ENCODE measurements at places on chromosomes 12 and 14.
A peak's percentile ranks its signal among the peaks of the same experiment; 100 is the strongest.

DNA sequence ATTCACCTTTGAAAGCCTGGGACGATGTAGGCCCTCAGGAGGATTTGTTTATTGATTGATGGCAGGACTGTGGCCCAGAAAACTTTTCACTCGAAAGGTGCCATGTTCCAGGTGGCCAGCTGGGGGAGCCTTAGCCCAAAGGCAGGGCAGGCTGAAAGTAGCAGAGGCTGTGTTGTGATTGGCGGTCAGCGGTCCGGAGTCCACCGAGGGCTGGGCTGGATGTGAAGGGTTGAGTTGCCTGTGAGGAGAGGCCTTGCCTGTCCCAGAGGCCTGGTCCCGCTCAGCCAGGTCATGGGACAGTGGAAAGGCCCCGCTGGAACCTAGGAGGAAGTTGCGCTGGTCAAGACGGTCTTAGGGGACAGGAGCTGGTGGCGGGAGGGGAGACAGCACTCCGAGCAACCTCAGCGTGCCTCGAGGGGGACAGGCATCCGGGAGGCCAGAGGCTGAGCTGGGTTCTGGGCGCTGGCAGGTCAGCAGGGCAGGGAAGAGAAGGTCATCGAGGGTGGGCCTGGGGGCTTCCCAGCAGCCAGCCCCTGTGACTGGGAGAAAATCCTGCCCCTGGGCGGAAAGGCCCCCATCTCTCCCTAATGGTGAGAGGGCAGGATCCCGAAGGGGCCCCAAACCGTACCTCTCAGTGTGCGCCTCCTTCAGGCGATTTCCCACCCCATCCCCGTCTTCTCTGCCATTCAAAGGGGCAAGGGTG lies 26.3 kb downstream of the CMA1 start:
- DNase-seq = peak; percentile 36

DNA sequence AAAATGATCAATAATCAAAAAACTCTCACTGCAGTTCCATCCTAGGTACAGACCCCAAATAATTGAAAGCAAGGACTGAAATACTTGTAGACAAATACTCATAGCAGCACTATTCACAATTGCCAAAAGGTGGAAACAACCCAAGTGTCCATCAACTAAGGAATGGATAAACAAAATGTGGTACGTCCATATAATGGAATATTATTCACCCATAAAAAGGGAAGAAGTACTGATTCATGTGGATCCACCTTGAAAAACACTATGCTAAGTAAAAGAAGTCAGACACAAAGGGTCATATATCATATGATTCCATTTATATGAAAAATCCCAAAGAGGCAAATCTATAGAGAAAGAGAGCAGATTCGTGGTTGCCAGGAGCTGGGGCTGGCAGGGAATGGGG lies 202.8 kb downstream of the KSR2 start:
- DNase-seq = no peak

GRCh38 chr14:77657280-77657679 lies 40.8 kb upstream of the SPTLC2 start:
- DNase-seq = no peak

DNA sequence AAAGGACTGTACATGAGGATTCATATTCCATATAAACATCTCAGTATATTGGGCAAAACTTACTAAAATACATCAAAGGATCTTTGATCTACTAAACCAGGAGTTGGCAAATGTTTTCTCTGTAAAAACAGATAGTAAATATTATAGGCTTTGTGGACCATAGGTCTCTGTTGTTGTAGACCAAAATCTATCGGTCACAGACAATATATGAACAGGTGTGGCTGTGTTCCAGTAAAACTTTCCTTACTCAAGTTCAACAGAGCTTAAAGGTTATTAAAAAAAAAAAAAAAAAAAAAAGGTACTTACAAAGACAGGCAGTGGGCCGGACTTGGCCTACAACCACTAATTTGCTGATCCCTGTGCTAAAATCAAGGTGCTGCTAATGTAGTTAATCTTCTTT lies 40.3 kb downstream of the PAWR start:
- no peak for DNase-seq

- DNase-seq = no peak
These were observed 1168.3 kb downstream of the BCL11B start for GRCh38 chr14:98103705-98104104.

DNA sequence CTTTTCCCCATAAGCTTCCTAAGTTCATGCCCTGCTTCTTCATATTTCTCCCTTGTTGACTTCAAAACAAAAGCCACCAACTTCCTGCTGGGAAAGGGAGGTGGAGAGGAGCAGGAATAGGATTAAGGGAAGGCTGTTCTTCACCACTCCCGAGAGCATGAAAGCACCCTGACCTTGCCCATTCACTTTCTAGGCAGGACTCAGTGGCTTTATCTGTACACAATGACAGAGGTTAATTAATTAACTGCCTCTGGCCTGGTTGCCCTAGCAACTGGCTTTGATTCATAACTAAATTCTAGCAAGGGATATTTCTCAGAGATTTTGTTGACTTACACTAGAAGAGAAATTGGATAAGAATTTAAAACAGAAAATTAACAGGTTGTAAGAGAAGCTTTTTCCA lies 396.8 kb downstream of the RPS29 start:
- DNase-seq = no peak

DNA sequence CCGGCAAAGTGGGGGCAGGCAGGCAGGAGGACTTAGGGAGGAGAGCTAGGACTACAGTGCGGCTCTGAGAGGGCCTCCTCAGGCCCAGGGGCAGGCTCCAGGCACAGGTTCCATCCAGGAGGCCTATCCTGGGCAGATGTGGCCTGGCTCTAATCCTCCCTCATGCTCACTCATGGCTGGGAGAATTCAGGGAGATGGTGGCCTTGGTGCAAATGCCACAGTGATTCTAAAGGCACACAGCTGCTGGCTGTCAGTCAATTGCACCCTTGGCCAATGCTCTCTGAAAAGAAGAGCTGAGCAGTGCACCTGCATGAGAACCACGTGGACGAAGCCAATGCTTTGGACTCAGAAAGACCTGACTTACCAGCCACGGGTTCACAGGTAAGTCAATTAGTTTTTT lies 89.6 kb downstream of the C12orf75 start:
- DNase-seq = no peak

DNA sequence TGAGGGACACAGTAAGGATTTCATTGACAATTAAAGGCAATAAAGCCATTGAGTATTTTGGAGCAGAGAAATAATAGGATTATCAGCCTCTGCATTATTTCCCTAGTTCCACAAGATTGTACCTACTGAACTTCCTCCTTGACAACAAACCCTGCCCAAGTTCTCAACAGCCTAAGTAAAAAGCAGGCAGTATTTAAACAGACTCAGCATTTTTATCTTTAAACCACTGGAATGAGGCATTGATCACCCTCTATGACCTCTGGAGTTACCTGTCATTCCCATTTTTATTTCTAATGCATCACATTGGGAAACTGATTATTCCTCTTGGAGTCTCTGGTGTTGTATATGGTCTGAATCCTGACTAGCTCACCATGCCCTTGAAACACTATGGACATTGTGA lies 570.6 kb upstream of the STXBP6 start:
- DNase-seq = no peak

DNA sequence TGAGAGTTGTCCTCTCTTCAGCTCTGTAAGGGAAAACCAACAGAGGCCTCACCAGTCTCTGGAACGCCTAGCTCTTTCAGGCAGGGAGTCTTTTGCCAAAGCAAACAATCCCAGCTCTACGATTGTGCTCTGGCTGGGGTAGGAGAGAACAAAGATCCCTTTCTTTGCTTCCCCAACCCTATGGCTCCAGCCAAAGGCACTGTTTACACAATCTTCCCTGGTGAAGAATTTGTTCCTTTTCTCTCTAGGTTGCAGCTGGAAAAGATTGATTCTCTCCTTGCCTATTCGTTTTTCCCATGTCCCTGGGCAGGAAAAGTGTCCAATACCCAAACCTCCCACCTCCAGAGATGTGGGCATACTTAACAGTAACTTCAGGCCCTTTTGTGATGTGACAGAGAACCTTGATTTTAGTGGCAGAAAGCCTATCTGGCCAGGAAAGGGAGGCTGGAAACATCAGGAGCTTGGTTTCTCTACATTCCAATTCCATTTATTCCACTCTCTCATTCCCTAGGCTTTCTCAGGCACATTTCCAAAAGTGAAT lies 16.8 kb downstream of the ATP5MC2 start:
- DNase-seq = no peak

DNA sequence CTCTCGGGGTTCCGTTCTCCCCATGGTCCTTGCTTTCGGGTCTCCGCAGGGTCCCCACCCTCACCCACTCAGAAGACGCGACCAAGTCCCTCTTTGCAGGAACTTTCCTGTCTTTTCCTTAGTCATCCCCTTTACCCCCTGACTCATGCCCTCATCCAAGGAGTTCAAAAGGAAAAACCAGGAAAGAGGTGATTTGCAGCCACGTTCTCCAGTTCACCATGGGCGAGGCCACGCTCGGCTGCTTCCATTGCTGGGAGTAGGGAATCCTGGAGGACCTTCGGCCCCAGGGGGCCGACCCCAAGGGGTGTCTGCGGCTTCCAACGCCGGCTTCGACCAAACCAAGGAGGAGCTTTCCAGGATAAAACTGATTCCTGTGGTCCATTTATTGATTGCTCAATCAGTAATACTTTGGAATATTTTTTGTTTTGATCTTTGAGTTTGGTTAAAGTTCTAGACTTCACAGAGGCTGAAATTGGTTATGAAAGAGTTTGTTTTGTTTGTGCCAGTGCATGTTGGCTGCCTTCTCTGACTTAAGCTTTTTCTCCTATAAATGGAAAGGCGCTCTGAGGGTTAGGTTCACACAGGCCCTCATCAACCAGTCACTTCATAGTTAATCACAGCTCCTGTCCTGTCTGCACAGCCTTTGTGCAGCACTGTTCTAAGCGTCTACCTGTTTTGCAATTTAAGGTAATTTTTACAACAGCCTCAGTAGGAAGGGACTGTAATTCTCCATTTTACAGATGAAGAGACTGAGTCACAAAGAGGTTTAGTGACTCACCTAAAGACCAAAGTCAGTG lies 827 bp downstream of the ALDH2 start:
- peak; percentile 44 for DNase-seq

GRCh38 chr12:113477171-113477841 lies 5.6 kb upstream of the LHX5 start:
- no peak for DNase-seq

- no peak for DNase-seq
These were observed 64.4 kb upstream of the BTG1 start for GRCh38 chr12:92210071-92210470.

DNA sequence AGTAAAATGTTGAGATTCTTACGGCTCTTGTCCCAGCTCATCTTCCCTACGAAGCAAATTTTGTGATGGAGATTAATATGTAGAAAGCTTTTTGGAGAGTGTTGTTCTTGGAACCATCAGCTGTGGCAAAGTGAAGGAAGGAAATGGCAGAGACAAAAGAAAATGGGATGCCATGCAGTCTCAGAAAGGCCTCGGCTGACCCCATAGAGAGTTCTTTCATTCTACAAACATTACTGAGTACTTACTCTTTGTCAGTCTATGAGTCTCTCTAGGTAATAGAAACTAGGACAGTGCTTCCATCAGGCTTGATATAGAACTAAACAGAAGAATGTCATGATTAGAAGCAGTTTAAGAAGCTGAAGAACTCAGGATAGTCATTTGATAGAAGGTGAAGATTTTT lies 134.1 kb downstream of the PLEKHA5 start:
- DNase-seq = no peak

GRCh38 chr14:35814371-35815005 lies 5.4 kb upstream of the RALGAPA1 start:
- no peak for DNase-seq
